ENCODE measurements at places on chromosomes 3 and 15. TPM values are rescaled to one million over a fixed set of nuclear protein-coding genes. Genes with fewer than 3 reads are reported as not detected.

GRCh38 chr15:46297766-46298165 lies 662.9 kb downstream of the SQOR start:
- no peak for DNase-seq
- H3K4me1 ChIP-seq, result no peaks in the 10 kb centered on the region
- no peak overlapping the region for H3K27ac ChIP-seq

DNA sequence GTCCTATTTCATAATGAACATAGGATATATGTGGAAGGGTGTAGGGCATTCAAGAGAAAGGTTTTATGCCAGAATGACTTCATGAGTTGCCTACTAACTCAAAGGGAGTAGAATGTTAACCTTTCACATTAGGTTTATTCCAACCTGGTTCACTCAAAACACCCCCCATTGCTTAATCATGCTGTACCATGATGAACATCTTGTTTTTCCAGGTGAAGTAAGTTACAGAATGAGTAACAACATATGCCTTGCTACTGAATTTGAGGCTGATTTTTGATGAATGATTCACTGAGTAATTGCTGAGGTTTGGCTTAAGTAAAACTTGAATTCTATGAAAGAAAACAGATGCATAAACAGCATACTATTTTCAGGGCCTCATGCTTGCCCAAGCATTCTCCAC lies 5.9 kb upstream of the CLDN16 start:
- H3K27ac ChIP-seq, result no peak overlapping the region
- H3K36me3 ChIP-seq, result no peaks in the 10 kb centered on the region
- peaks cover 8% of the 10 kb centered on the region for H3K4me1 ChIP-seq

DNA sequence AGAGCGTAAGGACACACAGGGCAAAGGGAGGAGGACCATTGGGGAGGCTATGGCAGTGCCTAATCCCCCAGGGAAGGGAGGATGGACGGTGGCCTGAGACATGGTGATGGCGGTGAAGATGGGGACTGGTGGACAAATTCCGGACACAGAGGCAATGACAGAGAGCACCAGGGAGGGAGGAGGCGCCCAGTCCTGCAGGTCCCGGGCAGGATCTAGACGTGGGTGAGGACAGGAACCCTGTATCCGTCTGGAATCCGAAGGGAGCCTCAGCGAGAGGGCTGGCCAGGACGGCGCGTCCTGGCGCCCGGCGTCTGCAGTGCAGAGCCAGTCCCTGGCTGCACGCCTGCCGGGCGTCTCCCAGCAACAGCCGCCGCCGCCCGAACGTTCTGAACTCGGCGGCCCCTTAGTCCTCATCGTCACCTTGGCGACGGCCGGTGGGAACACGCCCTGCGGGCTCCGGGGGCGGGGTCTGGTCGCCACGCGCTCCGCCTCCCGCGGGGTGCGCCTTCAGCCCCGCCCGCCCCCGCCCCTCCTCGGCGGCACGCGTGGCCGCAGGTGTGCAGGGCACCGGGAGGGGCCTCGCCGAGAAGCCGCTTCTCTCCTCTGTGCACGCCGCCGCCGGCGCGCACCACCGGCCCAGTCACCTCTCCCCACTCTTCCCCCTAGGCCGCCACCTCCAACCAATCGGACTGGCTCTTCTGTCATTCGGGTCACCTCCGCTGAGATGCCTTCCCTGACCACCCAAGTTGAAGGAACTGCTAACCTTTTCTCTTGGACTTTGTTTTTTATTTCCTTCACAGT lies 11.6 kb downstream of the XIRP1 start:
- H3K27me3 ChIP-seq, result no peaks in the 10 kb centered on the region
- H3K27ac ChIP-seq, result peak overlapping the region; percentile 92
- peak; percentile 89 for DNase-seq

DNA sequence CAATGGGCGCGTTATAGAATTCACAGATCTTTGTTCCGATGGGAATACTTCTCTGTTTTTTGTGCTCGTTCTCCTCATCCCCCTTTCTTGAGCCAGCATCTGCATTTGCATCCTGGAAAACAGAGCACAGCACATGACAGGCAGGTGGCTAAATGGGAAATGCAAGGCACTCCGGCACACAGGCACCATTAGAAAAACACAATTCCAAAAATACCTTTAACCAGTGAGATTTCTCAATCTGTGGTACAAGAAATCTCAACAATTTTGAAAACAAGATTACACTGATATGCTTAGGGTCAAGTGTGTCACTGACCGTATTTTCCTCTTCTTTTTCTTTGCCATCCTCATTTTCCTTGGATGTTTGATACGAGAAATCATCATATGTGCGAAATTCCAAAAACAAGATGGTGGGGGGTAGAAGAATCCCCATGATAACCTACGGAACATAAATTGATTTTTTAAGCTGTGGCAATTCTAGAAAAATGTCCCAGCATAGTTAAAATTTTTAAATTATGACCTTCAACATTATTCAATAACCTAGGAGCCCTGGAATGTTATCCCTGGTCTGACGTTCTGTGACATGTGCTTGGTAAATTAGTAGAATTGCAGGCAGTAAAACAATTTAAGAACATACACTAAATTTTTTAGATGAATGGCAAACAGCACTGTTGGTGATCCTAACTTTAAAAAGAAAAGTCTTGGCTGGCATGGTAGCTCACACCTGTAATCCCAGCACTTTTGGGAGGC lies 46.5 kb upstream of the MTMR10 start:
- DNase-seq, result no peak
- H3K27ac ChIP-seq, result no peak overlapping the region
- no peaks in the 10 kb centered on the region for H3K27me3 ChIP-seq
- H3K36me3 ChIP-seq, result no peaks in the 10 kb centered on the region
- H3K4me1 ChIP-seq, result no peaks in the 10 kb centered on the region

TNNC1 gene
- 7.6 TPM for total RNA-seq

ZBED2 gene
- total RNA-seq, result 394 TPM

TGM5 gene
- total RNA-seq, result not detected

SLC12A1 gene
- not detected for total RNA-seq

DNA sequence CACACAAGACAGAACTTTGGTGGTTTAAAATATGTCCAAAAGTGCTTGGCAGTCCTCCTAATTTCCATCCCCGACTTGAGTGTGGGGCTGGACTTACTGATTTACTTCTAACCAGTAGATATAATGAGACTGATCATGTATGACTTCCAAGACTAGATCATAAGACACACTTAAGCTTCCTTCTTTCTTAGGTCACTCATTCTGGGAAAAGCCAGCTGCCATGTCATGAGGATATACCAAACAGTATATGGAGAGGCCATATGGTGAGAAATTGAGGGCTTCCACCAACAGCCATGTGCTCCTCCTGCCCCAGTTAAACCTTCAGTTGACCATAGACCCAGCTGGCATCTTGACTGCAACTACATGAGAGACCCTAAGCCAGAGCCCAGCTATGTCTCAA lies 282.8 kb upstream of the PROK2 start:
- H3K4me1 ChIP-seq, result no peaks in the 10 kb centered on the region
- no peak overlapping the region for H3K27ac ChIP-seq
- no peak for DNase-seq
- H3K27me3 ChIP-seq, result peaks cover 5% of the 10 kb centered on the region

PLCB2 gene
- 56.7 TPM for total RNA-seq

TRAT1 gene
- 17.7 TPM for total RNA-seq

- H3K4me1 ChIP-seq, result no peaks in the 10 kb centered on the region
- no peak overlapping the region for H3K27ac ChIP-seq
- no peak overlapping the region for H3K4me3 ChIP-seq
- H3K36me3 ChIP-seq, result no peaks in the 10 kb centered on the region
Observed at GRCh38 chr3:177466074-177466473, 268.8 kb upstream of the TBL1XR1 start.

DNA sequence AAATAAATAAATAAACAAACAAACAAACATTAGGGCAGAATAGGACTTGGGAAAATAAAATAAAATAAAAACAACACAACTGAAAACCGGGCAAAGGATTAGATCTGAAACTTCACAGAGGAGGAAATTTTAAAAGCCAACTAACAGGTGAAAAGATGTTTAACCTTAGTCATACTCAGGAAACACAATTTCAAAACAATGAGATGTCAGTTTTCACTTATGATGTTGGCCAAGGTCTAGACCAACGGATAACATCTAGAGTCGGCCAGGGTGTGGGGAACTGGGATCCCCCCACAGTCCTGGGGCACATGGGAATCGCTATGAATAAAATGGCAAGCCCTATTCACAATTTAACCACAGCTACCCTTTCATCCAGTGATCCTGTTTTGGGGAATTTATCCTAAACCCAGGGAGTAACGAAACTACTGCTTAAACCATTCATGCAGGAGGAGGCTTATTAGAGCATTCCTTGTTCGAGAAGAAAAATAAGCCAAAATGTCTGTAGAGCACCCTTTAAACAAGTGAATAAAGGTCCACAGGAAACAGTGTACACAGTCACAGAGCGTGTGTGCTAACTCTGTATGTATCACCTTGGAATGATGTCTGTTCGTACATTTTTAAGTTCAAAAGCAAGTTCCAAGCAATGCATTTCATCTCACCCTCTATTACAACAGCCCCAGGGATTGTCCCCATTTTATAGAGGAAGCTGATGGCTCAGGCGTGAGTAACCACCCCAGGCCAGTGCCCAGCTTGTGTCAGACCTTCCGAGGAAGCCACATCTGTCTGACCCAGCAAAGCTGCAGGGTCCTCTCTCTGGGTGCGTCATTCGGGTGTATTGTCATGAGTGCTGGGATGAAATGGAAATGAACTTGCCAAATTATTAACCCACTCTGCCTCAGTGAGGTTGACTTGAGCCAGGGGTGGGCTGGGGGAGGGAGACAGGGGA lies 6.3 kb upstream of the ANPEP start:
- peaks cover 31% of the 10 kb centered on the region for H3K27me3 ChIP-seq
- H3K27ac ChIP-seq, result no peak overlapping the region
- no peak overlapping the region for H3K4me3 ChIP-seq
- no peaks in the 10 kb centered on the region for H3K4me1 ChIP-seq

ZMYND10 gene
- total RNA-seq, result 0.54 TPM

GRCh38 chr3:159322322-159322939 lies 520.6 kb downstream of the MFSD1 start:
- H3K4me3 ChIP-seq, result no peak overlapping the region
- no peaks in the 10 kb centered on the region for H3K36me3 ChIP-seq
- DNase-seq, result peak; percentile 9
- no peaks in the 10 kb centered on the region for H3K27me3 ChIP-seq

DNA sequence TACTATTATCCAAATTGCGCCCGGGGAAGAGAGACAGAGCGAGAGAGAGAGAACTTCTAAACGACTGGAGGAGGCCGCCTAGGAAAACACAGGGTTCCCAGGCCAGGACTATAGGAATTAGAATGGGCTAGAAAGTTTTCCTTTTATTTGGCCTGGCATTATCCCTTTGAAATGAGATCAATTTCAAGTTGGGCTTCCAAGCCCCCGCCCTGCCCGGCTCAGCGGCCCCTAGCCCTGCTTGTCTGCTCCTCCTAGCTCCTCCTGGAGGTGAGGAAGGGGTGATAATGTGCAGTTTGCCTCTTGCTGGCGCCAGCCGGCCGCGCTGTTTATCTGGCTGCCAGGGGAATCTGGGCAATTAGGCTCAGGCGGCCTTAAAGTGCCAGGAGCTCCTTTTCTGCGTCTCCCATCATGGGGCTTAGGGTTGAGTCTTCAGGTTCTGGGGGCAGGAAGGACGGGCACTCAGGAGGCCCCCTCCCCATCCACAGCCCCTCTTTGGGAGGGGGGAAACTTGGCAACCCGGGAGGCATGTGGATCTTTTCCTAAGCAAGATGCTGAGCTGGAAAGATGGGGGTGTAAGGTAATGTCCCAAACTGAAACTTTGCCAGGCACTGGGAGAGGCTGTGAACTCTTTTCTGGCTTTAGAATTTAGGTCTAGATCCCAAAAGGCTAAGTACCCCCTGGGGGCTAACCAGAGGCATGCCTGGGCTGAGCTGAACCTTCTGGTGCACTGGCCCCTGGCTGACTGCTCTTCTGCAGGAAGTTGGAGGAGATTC lies 5.5 kb downstream of the SMAD6 start:
- H3K4me3 ChIP-seq, result no peak overlapping the region
- H3K4me1 ChIP-seq, result peaks cover 4% of the 10 kb centered on the region
- H3K36me3 ChIP-seq, result no peaks in the 10 kb centered on the region
- peaks cover 9% of the 10 kb centered on the region for H3K27me3 ChIP-seq
- no peak for DNase-seq
